T47D (cell line): ENCODE measurements at places on chromosomes 3 and 15.

DNA sequence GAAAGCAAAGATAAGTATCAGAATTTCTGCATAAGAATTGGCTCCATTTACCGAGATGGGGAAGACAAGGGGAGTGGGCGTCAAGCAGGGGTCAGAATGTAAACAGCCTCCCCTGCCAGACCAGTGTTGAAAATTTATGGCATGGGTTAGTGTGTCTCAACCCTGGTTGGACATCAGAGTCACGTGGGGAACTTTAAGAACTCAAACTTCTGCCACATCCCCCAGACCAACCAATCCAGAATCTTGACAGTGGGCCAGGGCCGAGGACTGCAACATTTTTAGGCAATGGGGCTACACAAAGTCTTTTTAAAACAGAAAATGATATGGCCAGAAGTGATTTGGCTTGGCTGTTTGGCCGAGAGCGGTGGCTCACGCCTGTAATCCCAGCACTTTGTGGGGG is 14.3 kb upstream of the MASP1 start:
- no peak for DNase-seq

- peak; percentile 55 for DNase-seq
Measured at GRCh38 chr3:120908030-120908794, at the start of gene STXBP5L. TSS of gene STXBP5L (plus strand) at chr3:120908205. CDS start at chr3:120909579, 1,374 bp downstream.

DNA sequence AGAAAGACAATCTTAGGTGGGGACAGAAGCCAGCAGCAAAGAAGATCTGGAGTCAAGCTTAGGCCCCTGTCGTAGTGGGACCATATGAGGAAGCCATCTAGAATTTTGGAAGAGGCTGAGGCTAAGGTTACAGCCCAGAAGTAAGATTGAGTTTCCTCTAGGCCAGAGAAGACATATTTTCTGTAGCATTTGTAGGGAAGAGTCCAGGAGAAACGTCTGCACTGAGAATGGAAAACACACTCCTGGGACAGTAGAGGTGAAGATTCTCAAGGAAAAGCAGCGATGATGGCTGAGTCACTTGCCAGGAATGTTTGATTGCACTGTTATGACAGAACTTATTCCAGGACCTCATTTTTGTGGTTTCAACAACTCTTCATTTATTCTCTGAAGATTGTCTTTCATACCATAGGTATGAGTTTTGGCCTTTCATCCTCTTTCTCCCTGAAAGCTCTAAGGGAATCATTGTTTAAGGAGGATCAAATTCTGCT is 107.2 kb downstream of the GTPBP8 start:
- DNase-seq = no peak

DNA sequence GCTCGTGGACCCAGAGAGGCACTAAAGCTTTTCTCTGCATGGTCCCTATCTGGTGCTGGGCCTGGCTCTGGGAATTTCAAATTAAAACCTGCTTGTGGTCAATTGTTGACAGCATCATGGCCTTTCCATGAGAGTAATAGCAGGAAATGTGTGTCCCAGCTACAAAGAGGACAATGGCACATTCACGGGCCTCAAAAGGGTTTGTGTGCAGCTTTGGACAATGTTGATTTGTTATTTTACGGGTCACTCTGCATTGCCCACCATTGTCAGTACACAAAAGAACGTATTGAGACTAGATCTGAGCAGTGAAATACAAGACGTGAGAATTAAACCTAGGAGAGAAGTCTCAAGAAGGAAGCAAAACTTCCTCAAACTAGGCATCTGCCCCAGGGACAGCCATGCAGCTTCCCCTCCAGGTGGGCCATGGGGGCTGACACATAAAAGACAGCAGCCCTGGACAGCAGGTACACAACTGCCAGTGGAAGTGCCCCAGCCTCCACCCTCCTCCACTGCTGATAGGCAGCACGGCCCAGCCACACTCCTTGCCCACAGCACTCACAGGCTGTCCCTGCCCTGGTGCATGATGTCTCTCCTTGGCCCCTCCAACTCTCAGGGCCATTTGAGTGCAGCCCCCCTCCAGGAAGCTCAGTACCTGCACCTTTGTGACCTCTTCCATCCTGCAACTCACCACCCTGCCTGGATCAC is 15.9 kb upstream of the LTF start:
- no peak for DNase-seq

DNA sequence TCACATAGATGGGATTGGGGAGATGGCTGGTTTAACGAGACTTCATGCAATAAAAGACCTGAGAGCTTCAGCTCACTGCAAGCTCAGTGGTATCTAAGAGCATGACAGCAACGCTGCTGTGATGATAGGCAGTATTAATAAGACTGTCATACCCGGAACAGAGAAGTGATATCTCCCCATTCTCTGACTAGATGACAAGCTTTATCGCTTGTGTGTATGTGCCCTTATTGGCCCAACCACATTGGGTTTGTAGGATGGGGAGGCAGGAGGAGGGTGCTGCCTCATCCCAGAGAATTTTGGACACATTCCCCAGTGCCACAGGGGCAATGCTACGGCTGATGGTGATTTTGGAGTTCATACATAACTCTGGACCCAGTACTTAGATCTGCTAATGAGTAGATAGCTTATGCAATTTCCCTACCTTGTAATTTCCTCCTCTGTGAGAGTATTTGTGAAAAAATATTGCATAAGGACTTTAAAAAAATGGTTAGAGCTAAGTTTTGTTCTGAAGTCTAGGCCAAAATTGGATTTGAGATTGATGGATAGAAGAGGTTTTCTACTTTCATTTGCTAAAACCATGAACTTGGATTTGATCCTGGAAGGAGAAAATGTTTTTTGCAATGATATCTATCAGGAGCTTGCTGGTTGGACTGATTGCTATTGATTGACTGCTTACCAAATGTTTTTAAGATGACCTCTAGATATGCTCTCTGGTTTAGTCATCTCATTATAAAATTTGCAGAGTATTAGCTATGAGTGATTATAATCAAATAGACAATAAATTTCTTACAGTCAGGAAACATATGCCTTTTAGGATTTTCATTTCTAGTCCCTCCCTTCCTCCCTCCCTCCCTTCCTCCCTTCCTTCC is 14.0 kb upstream of the TMEM212 start:
- DNase-seq = no peak

DNA sequence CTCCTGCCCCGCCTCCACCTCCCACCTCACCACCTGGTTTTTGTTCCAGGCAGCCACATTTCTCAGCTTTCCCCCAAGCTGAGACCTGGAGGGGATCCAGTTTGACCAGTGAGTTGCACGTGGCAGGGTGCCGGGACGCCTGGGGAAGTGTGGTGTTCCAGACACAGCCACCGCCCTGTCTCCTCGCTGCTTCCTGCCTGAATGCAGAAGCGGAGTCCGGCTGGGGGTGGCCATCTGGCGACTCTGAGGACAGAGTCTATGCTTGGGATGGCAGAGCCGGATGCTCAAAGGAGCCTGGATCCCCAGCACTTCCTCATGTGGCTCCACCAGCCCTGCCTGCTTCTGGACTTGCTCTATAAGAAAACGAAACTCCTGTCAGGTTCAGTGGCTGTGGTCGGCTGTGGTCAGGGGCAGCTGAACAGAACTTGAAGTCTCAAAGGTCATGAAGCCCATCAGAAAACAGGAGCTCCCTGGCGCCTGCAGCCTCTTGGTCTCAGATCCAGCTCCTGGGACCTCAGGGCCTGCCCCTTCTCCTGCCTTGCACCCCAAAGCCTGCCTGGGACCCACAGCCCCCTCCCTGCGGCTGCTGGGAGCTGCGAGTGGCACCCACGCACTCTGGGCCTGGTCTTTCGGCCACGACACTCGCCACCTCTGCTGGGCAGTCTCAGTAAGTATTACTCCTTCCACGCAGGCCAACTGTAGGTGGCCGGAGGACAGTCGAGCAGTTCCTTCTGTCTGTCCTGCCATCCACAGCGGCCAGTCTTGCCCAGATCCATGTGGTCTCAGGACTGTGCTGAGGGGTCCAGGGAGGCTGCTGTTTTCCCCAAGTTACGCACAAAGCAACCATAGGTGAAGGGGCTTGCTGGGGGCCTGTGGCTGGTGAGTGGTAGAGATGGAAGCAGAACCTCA is 112.8 kb upstream of the MEF2A start:
- DNase-seq = no peak

- DNase-seq = no peak
Measured at GRCh38 chr15:47813748-47814384, 96.6 kb downstream of the SEMA6D start.

- DNase-seq = no peak
Measured at GRCh38 chr3:5036858-5037257, 57.6 kb downstream of the BHLHE40 start.

GRCh38 chr3:78887547-78888011 is 880.2 kb downstream of the ROBO1 start:
- DNase-seq = no peak

- DNase-seq = no peak
Measured at GRCh38 chr3:12392101-12392878, 92.0 kb upstream of the TSEN2 start.

GRCh38 chr3:18241837-18242236 is 183.3 kb downstream of the SATB1 start:
- DNase-seq = no peak

DNA sequence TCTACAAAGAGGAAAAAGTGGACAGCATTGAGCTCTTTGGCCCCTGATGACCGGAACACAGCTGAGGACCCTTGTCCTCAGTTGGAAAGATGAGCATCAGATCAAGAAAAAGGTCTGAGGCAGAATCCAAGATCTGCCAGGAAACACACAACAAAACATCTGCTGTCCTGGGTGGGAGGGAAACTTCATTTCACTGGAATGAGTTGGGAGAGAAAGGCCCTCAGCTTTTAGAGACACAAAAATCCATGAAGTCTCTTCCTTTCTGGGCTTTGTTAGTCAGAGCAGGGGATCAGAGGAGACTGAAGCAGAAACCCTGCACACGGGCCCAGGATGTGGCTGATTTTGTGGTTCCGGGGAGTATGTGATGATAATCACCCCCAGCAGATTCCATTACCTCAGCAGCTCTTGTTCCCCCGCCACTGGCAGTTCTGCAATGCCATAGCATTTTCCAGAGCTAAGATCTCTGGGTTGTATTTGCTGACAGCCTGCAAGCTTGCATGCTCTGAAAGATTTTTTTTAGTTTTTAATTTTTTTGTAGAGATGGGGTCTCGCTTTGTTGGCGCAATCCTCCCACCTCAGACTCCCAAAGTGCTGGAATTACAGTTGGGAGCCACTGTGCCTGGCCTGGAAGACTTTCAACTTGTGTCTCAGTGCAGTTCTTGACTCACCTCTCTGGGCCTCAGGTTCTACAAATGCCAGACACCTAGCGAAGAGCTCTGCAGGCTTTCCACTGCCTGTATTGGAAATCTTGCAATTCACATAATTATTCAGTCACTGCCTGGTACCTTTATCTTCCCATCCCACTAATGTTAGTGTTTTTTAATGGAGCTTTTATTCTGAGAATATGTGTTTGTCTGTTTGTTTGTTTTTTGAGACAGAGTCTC is 5.8 kb upstream of the TATDN2 start:
- DNase-seq = no peak

DNA sequence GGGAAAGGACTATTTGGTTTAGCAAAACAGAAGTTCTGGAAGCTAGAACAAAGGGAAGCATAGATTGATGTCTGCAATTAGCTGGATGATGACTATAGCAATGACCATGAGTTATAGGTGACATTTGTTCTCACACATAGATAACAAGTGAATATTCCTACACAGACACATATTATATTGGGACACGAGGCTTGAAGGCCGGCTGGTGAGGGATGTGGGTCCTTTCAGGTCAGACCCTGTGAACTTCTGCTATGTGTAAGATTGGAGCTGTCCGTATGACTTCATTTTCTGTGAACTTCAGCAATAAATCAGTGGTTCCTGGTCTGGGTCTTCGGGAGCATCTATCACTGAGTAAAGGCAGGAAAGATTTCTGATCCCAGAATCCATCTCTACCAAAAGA is 253.6 kb upstream of the CFAP20DC start:
- DNase-seq = no peak

- DNase-seq = no peak
Measured at GRCh38 chr3:192489579-192489978, 237.8 kb downstream of the FGF12 start.

DNA sequence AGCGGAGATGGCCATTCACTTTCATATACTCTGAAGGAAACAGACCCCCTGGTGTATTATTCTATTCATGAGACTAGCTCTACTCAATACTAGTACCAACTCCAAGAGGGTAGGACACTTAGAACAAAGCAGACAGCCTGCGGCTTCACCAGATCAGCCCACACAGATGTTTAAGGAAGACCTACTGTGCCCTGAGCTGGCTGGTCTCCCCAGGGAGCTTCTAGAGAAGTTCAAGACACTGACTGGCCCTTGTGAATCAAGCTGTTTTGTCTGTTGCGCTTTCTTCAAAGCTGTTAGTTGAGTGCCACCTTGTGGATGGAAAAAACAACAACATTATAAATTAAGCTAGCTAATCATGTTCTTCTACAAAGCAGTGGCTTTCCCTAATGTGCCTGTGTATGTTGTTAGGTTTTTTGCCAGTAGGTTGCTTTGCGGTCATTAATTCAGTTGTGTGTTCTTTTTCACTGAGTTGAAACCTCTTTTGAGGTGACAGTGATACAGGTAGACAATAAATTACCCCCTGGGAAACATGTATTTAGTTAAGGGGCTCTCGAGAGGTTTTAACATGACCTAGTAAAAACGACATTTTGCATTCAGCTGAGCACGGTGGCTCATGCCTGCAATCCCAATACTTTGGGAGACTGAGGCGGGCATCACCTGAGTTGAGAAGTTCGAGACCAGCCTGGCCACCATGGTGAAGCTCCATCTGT is 64.2 kb upstream of the MYZAP start:
- peak; percentile 90 for DNase-seq

DNA sequence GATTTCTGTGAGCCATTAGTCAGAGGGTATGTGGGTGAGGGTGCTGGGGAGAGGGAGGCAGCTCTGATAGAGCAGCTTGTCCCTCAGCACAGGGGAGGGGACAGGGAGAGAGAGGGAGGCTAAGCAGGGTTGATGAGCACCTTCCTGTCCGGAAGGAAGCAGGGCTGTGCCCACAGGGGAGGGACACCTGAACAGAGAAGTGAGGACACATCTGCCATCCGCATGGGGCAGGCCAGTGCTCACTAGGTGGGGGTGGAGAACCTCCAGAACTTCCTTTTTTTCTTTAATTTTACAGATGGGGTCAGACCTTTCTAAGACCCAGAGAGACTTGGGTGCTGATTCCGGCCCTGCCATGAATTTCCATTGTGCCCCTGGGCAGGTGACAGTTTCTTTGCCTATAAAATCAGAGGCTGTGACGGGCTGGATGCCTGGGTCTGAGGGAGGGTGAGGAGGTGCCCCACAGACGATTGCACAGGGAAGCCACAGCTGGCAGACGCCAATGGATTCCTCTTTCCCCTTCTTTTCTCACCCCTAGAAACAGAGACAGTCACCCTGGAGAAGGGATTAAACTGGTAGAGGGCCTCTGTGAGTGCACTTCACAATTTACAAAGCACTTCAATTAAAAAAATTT is 4.1 kb upstream of the TGM5 start:
- no peak for DNase-seq

GRCh38 chr3:151675858-151676615 is 57.7 kb upstream of the AADACL2 start:
- DNase-seq = no peak

- no peak for DNase-seq
Measured at GRCh38 chr3:134354612-134355251, 19.5 kb downstream of the AMOTL2 start.
